ENCODE measurements at places on chromosomes 13 and 19. TPM values are rescaled to one million over a fixed set of nuclear protein-coding genes. Genes with fewer than 3 reads are reported as not detected.

DNA sequence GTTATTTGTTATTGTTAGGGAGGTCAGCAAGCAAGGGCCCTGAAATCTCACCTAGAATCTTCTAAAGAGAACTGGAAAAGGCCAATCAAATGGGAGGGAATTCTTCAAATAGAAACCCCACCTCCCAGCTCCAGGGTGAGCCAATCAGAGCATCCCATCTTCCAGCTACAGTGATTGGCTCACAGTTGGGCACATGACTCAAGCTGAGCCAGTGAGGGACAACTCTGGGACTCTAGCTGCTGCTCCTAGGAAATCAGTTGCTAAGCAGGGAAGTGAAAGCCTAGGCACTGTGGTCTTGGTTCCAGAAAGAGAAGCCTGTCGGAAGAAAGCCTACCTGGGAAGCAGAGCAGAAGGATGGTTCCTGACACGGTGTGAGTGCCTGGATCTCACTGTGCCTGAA, 13.4 kb downstream of the TM6SF2 start:
- DNase-seq: peak; percentile 52

DNA sequence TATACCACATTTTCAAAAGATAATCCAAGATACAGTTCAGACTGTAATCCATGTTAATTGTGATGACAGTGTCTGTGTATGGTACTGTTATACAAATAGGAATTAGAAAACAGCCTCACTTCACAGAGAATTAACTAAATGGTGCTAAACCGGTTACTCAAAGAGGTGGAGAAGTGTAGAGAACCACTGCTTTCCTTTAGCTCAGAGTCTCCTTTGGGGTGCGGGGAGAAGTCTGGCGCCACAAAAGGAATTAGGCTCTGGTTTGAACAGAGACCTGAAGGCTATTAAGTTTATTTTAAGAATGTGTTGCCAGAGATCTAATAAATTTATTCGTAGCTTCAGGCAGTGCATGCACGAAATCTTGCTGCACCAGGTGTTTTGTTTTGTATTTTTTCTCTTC, 65.8 kb downstream of the FREM2 start:
- no peak for DNase-seq

DNA sequence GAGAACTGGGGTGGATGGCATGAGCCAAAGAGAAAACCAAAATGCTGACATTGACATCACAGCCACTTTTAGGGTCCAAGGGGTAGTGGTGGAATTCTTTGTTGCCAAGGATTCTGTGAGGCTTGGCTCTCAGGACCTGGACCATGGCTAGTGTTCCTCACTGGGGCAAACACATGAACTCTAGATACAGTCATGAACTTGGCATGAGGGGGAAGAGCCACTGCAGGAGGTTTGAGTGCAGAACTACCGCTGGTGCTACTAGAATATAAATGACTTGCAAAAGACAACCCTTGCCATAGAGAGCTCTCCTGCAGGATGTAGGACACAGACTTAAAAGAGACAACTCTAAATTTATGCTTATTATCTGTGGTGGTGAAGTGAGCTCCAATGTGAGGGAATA, 29.8 kb upstream of the FRY start:
- DNase-seq: no peak

DNA sequence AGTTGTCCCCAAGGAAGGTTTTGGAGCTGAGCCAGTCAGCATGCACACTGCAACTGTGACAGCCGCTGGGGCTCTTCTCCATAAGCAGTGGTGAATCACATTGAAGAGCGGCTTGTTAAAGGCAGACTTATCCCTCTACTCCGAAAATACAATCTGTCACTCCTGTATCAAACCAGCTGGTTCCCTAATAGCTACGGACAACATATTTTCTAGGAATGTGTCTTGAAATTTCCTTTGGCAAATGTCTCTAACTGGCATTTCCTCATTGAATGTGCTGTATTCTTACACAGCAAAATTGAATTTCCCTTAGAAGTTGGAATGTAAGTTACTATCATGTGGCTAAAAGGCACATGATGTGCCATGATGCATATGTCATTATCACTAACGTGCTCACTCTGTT, 104.0 kb upstream of the GPR12 start:
- no peak for DNase-seq

- DNase-seq: peak; percentile 52
Observed at GRCh38 chr19:52941941-52942385, 18.7 kb upstream of the ZNF888 start.

GRCh38 chr19:13396250-13397080, 109.8 kb downstream of the CACNA1A start:
- peak; percentile 55 for DNase-seq

DNA sequence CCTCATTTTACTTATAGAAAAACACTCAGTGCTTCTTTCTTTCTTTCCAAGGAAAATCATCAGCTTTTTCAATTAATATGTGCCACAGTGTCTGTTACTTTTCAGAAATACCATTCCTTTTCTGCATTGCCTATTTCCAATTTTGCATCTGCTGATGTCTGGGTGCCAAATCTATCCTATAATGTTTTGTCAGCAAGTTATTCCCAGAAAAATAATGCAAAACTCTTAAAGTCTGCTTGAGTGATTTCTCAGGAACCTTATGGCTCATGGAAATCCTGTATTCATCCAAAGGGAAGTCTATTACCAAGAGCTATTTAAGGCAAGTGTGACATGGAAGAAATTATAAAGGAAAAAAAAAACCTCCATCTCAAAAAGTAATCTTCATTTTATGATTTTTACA, 224.4 kb downstream of the FGF14 start:
- DNase-seq: no peak

DNA sequence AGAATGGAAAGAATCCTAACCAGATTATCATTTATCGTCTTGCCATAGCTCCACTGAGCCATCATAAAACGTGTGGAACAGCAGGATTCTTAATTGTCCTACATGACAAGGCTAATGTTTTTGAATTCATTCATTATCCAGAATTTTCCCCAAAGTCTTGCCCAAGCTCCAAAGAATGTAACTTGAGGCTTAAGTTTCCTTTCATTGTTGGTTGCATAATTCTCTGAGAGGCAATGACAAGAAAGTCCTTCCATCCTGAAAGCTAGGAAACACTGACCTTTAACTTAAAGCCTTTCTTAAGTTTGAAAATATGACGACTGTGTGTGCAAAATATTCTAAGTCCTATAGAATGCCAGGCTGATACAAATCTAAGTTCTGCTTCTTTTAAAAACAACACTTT, 546.1 kb downstream of the SUCLA2 start:
- no peak for DNase-seq

GRCh38 chr19:5130371-5131030, 161.6 kb downstream of the KDM4B start:
- DNase-seq: no peak

GRCh38 chr13:32967584-32968182, 48.5 kb upstream of the KL start:
- DNase-seq: no peak

GRCh38 chr13:94656766-94657165, 55.1 kb downstream of the GPR180 start:
- DNase-seq: peak; percentile 90

- DNase-seq: no peak
Observed at GRCh38 chr13:100102042-100102441, 13.1 kb downstream of the PCCA start.

- DNase-seq: peak; percentile 58
Observed at GRCh38 chr19:33125929-33126388, 6.0 kb upstream of the WDR88 start.

- DNase-seq: no peak
Observed at GRCh38 chr19:39637891-39638290, 17.8 kb upstream of the LGALS16 start.

GRCh38 chr19:38964738-38965137, 10.8 kb downstream of the FBXO17 start:
- DNase-seq: peak; percentile 14

DNA sequence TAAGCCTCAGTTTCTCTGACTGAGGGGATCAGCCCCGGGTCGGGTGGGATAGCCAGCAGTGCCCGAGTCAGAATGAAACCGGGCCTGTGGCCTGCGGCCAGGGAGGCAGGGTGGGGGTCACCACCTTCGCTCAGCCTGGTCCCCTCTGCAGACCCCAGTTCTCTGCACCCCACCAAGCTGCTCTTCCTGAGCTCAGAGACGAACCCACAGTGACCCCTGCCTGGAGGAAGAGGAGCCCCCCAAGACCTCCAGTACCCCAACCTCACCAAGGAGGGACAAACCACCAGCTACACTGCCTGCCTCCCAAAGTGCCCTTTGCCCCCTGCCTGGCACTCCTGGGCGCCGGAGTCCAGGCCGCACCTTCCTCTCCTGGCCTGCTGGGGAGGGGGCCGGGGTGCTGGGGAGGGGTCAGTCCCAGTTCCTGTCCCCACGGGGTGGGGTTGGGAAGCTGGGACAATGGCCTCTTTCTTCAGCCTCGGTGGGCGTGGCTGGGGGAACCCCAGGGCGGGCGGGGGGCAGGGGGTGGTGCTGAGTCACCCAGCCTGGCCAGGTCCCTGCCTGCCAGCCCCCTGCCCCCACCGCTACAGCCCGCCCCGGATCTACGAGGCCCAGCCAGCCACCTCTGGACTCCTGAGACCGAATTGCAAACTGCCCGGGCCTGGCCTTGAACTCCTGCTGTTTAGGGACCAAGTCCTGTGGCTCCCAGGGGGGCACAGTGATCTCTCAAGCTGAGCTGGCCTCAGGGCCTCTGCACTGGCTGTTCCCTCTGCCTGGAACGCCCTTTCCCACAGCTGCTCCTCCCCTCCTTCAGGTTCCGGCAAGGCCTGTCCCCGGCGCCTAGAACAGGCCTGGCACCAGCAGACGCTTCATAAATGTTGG, 14.3 kb downstream of the ZBTB7A start:
- peak; percentile 33 for DNase-seq

- DNase-seq: no peak
Observed at GRCh38 chr13:73891805-73892204, 242.4 kb downstream of the KLF12 start.

DNA sequence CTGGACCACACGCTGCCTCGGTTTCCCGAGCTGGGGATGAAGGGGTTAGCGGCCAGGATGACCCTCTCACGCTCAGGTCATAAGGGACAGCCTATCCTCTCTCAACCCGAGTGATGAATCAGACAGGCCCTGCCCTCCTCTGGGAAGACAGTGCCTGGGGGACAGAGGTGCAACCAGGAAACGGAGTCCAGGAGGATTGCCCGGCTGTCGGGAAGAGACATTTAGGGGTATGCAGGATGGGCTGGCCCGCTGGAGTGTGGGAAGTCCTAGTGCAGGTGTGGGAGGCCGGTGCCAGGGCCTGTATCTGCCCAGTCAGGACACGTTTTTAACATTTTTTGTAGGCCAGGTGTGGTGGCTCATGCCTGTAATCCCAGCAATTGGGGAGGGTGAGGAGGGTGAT, 8.3 kb downstream of the LSM7 start:
- DNase-seq: no peak

GRCh38 chr19:4991996-4992698, 23.2 kb downstream of the KDM4B start:
- no peak for DNase-seq

- peak; percentile 94 for DNase-seq
Observed at GRCh38 chr19:56477429-56478338, 539 bp upstream of the ZNF667 start.

DNA sequence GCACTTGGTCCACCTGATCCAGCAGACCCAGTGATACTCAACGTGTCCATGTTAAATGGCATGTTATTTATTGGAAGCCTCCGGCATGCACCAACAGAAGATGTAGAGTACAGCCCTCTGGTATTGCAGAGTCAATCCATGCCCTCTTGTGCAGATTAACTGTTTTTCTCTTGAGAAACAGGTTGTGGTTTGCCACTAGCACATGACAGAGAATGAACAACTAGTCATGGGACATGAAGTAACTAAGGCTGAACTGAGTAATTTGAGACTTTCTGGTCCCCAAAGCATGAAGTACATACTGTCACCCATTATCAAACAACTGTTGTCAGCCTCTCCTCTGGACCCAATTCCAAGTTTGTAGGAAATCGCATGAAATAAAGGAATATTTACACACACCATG, 3.2 kb downstream of the ZNF562 start:
- DNase-seq: no peak

DNA sequence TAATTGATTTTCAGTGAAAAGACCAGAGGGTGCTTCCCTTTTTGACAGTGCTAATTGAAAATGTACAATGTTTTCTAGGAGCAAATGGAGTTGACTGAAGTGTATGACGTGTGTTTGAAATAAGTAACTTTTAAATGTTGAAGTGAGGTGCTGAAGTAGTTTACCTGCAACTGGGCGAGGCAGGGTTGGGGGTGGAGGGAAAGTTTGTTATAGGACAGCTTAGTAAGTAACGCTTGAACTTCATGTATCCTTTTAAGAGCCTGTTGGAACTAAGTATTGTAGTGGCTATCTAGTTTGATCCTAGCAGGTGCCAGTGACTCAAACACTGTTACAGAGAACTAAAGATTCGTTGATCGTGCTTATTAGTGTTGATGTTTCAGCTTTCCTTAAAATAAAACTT, 5.9 kb downstream of the SLAIN1 start:
- DNase-seq: no peak

GRCh38 chr13:113926301-113926761, 47.5 kb downstream of the C13orf46 start:
- no peak for DNase-seq

DNA sequence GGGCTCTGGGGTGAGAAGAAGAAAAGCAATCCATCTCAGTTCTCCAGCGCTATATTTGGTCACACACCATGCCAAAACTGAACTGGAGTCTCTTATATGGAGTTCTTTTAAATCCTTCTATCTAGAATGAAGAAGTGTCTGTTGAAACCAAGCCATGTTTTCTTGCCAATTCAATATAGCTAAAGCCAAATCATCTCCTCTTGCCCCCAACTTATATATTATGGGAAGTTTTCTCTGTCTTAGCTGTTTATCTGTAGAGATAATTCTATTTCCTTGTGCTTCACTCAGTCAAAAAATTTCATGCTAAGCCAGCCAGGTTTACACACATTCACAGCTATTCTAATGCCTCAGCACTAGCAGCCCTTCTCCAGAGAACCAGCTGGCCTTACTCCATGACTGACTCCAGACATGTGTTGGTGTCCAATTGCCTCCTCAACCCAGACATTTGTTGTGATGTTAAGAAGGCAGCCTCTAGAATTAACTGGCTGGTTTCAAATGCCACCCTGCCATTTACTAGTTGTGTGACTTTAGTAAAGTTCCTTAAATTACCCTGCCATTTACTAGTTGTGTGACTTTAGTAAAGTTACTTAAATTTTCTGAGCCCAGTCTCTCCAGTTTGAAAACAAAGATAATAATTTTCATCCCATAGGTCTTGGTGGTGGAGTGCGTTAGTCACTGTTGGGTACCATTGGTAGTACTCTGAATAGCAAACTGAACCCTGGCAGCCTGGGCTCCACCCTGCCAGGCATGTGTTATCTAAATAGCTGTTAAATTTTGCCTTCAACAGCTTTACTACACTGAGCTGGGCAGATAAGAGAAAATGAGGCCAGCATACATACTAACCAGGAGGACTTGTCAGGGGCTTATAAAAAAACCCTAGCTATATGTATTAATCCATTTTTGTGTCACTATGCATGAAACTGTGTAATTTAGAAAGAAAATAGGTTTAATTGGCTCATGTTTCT, 525.1 kb downstream of the LMO7 start:
- DNase-seq: no peak

GRCh38 chr19:2612619-2613249, 89.8 kb downstream of the GNG7 start:
- no peak for DNase-seq

CPAMD8 gene
- total RNA-seq: not detected

DCT gene
- not detected for total RNA-seq

MTUS2 gene
- 0.02 TPM for total RNA-seq

ZNF653 gene
- total RNA-seq: 5.2 TPM

ZNF682 gene
- 1.3 TPM for total RNA-seq

CEACAM5 gene
- total RNA-seq: not detected

LRFN3 gene
- total RNA-seq: 4.6 TPM

ZNF583 gene
- total RNA-seq: 7.9 TPM

USHBP1 gene
- total RNA-seq: not detected

Data from M059J (cell line).